ENCODE measurements at places on chromosomes 6 and 20.

DNA sequence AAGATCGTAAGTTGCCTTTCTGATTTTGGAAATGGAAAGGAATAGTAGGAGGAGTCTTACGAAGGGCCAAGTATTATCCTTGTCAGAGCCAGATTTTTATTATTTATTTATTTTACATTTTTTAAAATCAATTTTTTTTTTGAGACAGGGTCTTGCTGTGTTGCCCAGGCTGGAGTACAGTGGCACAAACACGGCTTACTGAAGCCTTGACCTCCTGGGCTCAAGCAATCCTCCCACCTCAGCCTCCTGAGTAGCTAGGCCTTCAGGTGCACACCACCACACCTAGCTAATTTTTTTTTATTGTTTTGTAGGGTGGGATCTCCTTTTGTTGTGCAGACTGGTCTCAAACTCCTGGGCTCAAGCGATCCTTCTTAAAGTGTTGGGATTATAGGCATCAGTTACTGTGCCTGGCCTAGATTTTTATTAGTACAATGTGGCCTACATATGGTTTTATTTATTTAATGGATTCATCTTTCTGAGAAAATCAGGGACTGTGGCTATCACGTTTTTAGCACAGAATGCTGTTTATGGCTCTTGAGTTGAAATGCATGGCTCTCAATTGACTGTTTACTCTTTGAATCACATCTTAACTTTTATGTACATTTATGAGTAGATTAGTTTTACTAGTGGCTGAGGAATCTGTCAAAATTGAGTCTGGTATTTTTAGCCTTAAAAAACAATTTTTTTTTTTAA, 16.7 kb downstream of the CDC5L start:
- no peak for DNase-seq

DNA sequence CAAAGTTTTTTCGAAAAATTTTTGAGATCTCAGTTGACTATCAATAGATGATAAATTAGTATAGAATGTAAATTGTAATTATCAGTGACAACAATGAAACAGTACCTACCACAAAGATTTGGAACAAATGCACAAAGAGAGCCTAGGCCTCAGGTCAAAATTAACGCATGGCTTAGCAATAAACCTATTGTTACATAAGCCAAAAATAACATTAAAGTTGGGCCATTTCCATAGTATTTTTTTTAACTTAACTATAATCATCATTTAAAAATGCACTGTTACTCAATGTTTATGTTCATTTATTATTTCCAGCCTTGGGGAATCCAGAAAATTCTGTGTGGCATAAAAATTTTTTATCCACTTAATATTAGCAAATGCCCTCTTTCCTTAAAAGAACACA, 117.0 kb downstream of the EPB41L2 start:
- DNase-seq: no peak

GRCh38 chr6:134022650-134023049, 29.8 kb downstream of the SLC2A12 start:
- no peak for DNase-seq

GRCh38 chr6:18457065-18457737, 70.1 kb downstream of the RNF144B start:
- no peak for DNase-seq

- DNase-seq: no peak
Measured at GRCh38 chr20:35598476-35598875, 17.2 kb upstream of the SPAG4 start.

- DNase-seq: no peak
Measured at GRCh38 chr6:148365041-148365440, 22.4 kb downstream of the SASH1 start.

DNA sequence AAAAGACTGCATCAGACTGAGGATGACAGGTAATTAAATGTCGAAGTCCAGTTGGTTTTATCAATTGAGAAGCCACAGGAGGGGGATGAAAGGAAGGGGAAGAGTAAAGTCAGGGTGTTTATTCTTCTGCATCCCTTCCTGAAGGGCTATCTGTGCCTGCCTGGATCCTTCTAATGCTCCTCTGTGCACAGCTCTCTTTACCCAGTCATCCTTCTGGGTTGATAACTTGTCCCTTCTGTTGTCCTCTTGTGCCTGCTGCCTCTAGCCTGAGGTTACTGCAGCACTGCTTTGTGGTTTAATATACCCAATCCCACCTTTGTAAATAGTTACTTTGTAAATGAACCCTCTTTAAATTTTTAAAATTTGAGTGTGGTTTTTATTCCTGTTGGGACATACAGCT, 1127.3 kb downstream of the EPHA7 start:
- no peak for DNase-seq

DNA sequence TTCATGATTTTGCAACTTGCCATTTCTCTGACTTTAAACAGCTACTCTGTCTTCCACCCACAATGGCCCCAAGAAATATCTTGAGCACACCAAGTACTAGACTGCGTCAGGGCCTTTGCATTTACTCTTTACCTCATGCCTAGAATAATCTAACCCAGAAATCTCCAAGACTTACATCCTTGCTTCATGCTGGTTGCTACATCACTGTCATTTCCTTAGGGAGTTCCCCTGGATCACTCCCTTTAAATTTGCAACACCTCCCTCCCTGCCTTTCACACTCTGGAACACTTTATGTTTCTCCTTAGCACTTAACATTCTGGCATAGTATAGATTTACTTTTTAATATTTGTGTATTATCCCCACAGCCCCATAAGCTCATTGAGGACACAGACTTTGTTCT, 4.9 kb upstream of the ELOVL5 start:
- no peak for DNase-seq

DNA sequence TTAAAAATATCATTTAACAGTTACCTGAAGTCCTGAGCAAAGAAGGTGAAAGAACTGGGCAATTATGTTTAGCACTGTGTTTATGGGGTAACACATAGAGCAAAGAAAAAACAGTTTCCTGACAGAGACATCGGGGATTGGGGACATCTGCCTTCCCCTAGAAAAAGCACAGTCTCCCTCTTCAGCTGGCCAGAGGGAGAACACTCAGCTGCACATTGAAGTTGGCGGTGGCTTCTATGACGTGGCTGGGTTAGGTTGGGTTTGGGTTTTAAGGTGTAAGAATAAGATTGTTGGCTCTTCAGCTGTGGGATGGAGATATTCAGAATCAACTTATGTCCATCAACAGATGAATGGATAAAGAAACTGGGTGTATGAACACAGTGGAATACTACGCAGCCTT, 124.0 kb upstream of the DTNBP1 start:
- DNase-seq: no peak

DNA sequence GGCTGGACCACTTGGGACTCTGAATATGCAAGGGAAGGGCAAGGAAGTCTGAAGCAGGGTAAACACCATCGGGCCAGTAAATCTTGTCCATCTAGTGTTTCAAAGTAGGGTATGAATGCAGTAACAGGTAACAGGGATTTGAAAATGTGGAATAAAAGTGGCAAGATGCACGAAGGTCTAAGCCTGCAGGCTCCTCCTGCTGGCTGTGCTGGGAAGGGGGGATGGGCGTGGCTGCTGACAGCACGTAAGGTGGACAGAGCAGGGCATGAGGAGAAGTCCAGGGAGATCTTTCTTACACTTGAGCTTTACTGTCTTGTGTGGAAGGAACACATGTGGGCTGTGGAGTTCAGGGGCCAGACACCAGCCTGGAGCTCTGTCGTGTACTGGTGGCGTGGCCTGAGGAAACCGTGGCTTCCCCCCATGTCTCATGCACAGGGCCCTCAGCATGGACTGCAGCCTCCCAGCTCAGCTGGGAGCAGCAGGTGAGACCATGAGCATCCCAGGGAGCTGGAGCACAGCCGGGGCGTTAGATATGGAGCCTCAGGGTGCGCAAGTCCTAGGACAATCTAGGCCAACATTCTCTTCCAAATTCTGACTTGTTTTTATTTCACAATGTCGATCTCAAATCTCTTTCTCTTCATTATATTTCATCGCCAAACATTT, 84.5 kb downstream of the SLC22A23 start:
- DNase-seq: no peak

DNA sequence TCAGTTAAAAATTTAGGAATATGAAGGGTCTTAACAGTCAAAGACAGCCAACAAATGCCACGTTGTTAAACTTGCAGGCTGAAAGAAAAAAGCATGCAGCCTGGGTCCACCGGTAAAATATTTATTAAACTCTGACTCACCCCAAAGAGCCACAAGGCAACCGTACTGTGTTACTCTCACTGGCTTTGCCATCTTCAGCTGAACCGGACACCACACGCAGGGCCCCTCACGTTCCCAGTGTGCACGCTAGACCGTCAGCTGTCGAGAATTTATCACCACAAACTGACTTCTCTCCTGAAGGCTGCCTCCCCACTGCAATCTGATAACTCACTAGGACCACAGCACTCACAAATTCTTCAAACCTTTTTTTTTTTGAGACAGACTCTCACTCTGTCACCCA, 30.7 kb downstream of the HUS1B start:
- DNase-seq: no peak
